Jurkat, Clone E6-1 (cell line): ENCODE measurements at places on chromosomes 4 and X.
A peak's percentile ranks its signal among the peaks of the same experiment; 100 is the strongest.

DNA sequence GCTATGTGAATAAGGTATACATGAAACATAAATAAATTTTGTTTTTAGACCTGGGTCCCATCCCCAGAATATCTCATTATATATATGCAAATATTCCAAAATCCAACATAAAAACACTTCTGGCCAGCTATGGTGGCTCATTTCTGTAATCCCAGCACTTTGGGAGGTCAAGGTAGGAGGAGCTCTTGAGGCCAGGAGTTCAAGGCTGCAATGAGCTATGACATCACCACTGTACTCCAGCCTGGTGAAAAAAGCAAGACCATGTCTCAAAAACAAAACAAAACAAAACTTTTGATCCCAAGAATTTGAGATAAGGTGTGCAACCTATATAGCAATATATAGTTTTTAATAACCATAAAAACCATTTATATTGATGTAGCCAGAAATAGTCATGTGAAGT lies 5.4 kb upstream of the ADGRA3 start:
- no peak for DNase-seq

DNA sequence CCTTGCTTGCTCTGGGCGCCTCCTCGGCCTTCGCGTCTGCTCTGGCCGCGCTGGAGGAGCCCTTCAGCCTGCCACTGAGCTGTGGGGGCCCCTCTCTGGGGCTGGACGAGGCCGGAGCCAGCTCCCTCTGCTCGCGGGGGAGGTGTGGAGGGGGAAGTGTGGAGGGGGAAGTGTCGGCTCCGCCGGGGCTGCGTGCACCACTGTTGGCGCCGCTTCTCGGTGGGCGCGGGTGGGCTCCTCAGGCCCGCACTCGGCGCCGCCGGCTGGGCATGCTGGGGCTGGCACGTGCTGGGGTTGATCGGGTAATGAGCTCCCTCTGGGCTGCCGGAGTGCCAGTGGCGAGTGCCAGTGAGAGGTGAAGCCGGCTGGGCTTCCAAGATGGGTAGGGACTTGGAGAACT lies 116.7 kb downstream of the CPXCR1 start:
- DNase-seq = no peak

- no peak for DNase-seq
Measured at GRCh38 chrX:22664826-22665225, 334.9 kb upstream of the DDX53 start.

DNA sequence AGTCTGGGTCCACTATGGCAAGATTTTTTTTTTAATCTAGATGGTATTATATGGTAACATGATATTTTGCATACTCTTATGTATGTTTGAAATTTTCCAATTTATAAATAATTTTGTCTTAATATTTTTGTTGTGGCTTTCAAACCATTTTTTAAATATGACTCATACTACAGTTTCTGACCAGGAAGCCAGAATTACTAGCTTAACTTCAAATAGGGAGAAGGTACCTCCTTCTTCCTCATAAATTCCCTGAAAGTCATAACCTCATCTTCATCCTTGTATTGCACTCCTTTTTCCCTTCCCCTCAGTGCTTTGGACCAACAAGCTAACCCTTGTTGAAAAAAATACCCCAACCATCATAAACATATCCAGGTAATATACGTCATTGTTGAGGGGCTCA lies 21.6 kb downstream of the ARAP2 start:
- no peak for DNase-seq

- no peak for DNase-seq
Measured at GRCh38 chr4:97828646-97829045, 314.6 kb downstream of the STPG2 start.

DNA sequence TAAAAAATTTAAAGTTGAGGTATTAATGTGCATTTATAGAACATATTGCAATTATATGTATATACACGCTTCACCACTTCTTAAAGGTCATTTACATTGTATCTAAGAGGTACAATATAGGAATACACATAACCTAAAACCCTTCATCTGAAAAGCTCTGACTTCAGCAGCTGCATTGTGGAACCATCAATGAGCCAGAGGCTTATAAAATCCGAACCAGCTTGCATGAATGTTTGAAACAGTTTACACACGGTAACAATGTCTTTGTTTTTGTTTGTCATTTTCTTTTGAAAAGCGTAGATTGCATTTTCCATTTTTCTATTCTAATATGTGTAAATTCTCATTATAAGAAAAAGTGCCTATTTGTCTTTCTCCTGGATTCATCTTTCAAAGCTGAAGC lies 221.6 kb downstream of the DCLK2 start:
- no peak for DNase-seq

DNA sequence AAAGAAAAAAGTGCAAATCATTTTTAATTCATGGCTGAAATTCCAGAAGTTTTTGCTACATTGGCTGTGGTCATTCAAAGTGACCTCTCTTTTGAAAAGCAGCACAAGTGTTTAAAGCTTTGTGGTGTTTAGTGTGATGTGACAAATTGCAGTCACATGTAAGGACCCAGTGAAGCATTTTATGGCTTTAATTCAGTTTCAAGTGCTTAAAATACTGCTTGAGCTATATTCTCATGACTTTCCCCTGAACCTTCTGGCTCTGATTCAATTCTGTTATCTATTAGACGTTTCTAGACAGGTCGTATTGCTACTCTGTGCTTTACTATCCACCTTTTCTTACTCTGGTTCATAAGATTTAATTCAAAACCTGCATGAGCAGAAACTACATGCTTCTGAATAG lies 105.8 kb downstream of the FAT4 start:
- DNase-seq = no peak

GRCh38 chrX:43949669-43950068 lies 23.5 kb downstream of the NDP start:
- no peak for DNase-seq

DNA sequence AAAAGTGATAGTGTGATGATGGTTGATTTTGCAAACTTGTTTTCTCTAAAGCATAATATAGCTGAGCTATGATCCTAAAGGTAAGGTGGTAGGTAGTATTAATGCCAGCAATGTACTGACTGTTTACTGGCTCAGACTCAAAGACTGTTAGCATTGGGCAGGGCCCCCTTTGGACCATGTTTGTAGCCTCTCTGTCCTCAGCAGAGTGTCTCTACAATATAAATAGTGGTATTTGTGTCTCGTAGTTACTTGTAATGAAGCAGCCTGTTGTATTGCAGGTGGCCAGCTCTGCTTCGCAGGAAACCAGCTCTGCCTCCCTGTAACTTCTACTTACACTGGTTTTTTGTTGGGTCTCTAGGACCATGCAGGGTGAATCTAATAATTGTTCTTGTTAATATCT lies 70.5 kb downstream of the ARHGAP10 start:
- no peak for DNase-seq

- no peak for DNase-seq
Measured at GRCh38 chr4:111652236-111652635, 493.0 kb upstream of the FAM241A start.

DNA sequence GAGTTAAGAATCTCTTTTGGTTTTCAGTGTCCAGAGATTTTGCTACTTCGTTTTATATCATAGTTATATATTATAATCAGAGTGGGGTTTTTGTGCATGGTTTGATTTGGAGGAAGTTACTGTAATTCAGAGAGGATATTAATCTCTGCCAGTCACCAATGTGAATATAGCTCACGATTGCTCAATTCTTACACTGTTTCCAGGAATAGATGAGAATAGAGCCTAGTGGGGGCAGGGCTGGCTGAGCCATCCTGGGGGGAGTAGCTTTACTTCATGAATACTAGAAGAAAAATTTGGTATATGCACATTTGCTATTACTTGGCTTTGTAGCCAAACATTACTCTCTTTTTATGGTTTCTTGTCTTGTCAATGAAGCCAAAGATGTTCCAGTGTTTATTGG lies 60.9 kb upstream of the TRPC3 start:
- no peak for DNase-seq

- peak; percentile 3 for DNase-seq
Measured at GRCh38 chr4:102216666-102217065, 128.6 kb downstream of the SLC39A8 start.

- no peak for DNase-seq
Measured at GRCh38 chr4:173014836-173015235, 153.8 kb upstream of the GALNT7 start.

- DNase-seq = peak; percentile 39
Measured at GRCh38 chrX:39816871-39817731, 280.7 kb downstream of the BCOR start.

- DNase-seq = no peak
Measured at GRCh38 chr4:32106767-32107166, 1386.6 kb downstream of the PCDH7 start.

DNA sequence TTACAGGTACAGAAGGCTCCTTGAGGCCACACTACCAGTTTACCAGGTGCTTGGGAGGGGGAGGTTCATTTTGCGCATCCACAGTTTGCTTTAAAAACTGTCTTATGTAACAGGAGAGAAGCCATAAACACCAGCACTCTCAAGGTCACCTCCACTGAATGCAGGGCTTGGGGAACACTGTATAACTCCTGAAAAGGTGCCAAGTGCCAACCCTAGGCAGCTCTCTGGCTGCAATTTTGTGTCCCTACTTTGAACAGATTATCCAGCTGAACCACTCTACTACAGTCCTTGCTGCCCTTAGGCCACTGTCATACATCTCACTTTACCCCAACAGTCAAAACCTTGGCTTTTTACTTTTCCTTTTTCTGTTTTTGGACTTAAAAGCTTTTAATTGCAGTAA lies 507.9 kb downstream of the SMARCA1 start:
- no peak for DNase-seq

GRCh38 chr4:121219227-121219626 lies 55.1 kb upstream of the TNIP3 start:
- DNase-seq = no peak

DNA sequence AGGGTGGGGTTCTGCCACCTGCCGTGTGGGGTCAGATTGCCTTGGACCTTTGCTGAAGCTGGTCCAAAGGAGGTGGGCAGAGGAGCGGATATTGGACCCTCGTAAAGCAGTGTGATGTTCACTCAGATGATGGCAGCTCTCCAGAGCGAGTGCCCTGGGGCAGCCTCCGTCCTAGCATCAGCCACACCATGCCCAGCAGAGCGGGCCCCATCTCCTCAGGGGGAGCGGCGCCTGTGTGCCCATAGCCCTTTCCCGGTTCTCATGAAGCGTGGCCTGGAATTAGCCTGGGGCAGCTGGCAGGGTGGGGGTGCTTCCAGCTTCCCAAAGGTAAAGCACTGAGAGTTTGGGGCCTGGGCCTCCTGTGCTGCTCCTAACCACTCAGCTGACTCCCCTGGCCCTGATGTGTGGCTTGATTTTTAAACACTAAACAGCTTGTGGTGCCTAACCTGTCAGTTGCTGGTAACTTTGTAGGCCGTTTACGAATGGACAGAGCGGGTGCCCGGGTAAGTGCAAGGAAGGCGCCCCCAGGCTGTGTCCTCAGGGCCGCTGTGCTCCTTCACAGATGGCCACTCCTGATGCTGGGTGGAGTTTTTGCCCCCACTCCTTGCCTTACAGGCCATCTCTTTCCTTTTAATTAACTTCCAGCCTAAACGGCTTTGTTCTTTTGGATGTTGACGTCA lies 36.0 kb downstream of the NOP14 start:
- no peak for DNase-seq

DNA sequence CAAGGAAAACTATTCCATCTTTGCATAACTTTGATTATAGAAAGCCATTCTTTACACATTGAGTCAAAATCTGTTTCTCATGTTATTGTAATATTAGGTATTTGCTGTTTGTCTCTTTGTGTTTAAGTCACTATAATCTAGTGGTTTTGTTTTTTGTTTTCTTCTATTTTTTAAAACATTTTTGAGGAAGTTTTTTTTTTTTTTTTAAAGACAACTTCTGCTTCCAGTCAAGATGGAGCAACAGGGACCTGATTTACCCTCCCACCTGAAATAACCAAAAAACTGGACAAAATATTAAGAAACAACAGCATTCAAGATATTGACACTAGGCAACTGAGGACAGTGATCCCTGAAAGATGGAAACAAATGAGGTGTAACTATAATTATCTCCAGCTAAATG lies 18.4 kb upstream of the NSUN7 start:
- DNase-seq = no peak

DNA sequence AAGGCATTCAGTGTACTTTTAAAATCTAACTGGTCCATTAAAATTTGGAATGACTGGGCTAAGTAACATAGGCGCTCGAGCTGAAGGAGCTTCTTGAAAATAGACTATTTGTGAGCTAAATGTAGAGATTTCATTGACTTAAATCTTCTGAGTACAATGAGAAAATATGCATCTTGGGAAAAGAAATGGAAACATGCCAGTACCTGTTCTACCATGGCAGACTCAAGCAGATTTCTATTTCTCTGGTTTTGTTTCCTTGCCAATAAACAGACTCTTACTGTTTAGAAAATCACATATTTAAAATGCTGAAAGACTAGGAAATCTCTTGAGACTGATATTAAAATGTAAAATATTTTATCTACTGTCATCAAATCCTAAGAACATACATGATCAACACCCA lies 678.1 kb downstream of the FAT4 start:
- DNase-seq = no peak

DNA sequence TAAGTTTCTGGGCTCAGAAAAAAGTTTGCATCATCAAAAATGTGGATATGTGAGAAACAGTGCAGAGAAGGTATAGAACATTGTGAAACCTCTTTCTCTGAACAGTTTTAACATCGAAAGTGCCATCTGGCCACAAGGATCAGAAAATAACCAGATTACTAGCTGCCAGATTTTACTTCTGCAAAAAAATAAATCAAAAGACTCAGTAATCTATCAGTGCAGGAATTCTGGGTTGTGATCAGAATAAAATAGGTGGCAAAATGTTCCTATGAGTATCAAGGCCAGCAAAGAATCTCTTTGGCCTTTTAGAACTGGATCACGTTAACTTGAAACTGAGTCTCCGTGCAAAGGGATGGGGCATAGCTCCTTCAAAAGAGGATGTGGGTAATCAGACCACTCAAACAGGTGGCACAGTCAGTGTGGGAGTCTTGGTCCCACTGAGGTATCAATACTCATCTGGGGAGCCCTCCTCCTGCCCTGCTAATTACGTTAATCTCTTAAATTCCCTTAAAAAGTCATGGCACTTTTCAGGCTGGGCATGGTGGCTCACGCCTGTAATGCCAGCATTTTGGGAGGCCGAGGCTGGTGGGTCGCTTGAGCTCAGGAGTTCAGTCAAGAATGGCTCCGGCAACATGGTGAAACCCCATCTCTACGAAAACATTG lies 26.7 kb upstream of the RBM47 start:
- DNase-seq = peak; percentile 28

DNA sequence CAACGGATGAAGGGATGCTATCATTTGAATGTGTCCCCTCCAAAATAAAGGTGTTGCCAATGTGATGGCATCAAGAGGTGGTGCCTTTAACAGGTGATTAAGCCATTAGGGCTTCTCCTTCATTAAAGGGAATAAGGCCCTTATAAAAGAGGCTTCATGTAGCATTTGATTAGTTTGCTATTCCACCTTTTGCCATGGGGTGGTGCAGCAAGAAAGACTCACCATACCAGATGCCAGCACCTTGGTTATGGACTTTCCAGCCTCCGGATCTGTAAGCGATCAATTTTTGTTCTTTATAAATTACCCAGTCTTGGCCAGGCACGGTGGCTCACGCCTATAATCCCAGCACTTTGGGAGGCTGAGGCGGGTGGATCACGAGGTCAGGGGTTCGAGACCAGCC lies 7.9 kb upstream of the SLC25A43 start:
- peak; percentile 32 for DNase-seq
